ENCODE measurements at places on chromosomes 5 and 9. TPM values are rescaled to one million over a fixed set of nuclear protein-coding genes. Genes with fewer than 3 reads are reported as not detected.
A peak's percentile ranks its signal among the peaks of the same experiment; 100 is the strongest.

- no peaks in the 10 kb centered on the region for H3K27me3 ChIP-seq
- H3K36me3 ChIP-seq: no peaks in the 10 kb centered on the region
- no peak overlapping the region for H3K4me3 ChIP-seq
Measured at GRCh38 chr5:124755041-124755440, 8.6 kb upstream of the ZNF608 start.

Gene PCDHA4
- total RNA-seq: 0.07 TPM

DNA sequence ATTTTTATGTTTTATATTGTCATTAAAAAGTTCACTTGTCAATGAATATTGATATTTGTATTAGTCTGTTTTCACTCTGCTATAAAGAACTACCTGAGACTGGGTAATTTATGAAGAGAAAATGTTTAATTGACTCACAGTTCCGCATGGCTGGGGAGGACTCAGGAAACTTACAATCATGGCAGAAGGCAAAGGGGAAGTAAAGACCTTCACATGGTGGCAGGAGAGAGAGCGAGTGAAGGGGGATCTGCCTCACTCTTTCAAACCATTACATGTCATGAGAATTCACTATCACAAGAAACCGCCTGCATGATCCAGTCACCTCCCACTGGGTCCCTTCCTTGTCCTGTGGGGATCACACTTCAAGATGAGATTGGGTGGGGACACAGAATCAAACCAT, 27.4 kb downstream of the SRD5A1 start:
- no peaks in the 10 kb centered on the region for H3K36me3 ChIP-seq
- no peaks in the 10 kb centered on the region for H3K27me3 ChIP-seq
- H3K4me1 ChIP-seq: no peaks in the 10 kb centered on the region
- H3K27ac ChIP-seq: no peak overlapping the region
- no peak for DNase-seq

Gene IGIP
- total RNA-seq: 3.7 TPM

- H3K4me1 ChIP-seq: no peaks in the 10 kb centered on the region
- H3K36me3 ChIP-seq: no peaks in the 10 kb centered on the region
- no peak overlapping the region for H3K4me3 ChIP-seq
Measured at GRCh38 chr5:56616454-56617160, 198.7 kb upstream of the MAP3K1 start.

Gene TAF11L10
- total RNA-seq: not detected

DNA sequence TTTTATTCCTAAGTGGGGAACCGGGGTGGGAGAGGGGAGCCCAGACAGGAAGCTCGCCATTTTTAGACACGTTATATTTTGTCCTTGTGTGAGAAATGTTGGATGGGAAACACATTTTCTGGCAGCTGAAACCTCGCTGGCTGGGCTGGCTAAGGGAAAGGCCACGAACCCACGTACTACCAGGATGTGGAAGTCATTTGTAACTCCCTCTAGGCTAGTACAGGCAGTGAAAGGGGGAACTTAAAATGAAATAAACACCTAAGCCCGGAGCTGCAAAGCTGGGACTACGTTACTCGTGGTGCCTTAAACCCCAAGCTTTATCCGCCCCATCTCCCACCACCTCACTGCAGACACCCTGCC, 42.5 kb downstream of the TMEM174 start:
- no peaks in the 10 kb centered on the region for H3K36me3 ChIP-seq
- no peaks in the 10 kb centered on the region for H3K27me3 ChIP-seq
- H3K4me3 ChIP-seq: peak overlapping the region; percentile 41
- H3K27ac ChIP-seq: no peak overlapping the region
- H3K4me1 ChIP-seq: no peaks in the 10 kb centered on the region

GRCh38 chr5:10503321-10503720, 60.5 kb upstream of the ANKRD33B start:
- peak overlapping the region; percentile 35 for H3K27ac ChIP-seq
- no peaks in the 10 kb centered on the region for H3K36me3 ChIP-seq
- no peak overlapping the region for H3K4me3 ChIP-seq
- H3K27me3 ChIP-seq: no peaks in the 10 kb centered on the region

GRCh38 chr5:147578228-147579024, 68.6 kb upstream of the DPYSL3 start:
- no peak overlapping the region for H3K4me3 ChIP-seq
- H3K27ac ChIP-seq: no peak overlapping the region
- peak; percentile 47 for DNase-seq
- H3K4me1 ChIP-seq: 0 out of 2 replicates have a peak, but pooled peaks cover 4% of the 10 kb centered on the region

Gene MTRR
- total RNA-seq: 57.6 TPM

DNA sequence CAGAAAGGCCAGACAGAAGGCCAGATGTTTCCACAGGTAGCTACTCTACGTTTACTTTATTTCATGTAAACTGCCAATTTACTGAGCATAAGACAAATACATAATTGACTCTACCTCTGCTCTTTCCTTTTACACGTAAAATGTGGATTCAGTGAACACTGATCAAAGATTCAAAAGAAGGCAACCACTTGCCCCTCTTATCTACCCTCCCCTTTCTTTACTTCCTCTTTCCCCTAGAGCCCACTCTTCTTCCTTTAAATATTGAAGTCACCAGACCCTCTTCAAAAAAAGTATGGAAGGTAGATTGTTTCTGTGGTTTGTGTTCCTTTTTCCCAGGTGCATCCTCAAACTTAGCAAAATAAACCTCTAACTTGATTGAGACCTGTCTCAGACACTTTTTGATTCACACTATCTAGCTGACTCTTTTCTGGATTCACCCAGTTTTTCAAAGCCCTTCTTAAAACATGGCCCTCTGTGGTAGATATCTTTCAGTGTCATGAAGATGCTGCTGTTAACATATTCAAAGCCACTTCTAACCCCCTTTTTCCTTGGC, 6.7 kb downstream of the FAM114A2 start:
- H3K27me3 ChIP-seq: no peaks in the 10 kb centered on the region
- DNase-seq: no peak
- no peaks in the 10 kb centered on the region for H3K4me1 ChIP-seq
- H3K36me3 ChIP-seq: no peaks in the 10 kb centered on the region

Measured in Caco-2 (cell line).